ENCODE measurements at places on chromosomes 11 and 22.

DNA sequence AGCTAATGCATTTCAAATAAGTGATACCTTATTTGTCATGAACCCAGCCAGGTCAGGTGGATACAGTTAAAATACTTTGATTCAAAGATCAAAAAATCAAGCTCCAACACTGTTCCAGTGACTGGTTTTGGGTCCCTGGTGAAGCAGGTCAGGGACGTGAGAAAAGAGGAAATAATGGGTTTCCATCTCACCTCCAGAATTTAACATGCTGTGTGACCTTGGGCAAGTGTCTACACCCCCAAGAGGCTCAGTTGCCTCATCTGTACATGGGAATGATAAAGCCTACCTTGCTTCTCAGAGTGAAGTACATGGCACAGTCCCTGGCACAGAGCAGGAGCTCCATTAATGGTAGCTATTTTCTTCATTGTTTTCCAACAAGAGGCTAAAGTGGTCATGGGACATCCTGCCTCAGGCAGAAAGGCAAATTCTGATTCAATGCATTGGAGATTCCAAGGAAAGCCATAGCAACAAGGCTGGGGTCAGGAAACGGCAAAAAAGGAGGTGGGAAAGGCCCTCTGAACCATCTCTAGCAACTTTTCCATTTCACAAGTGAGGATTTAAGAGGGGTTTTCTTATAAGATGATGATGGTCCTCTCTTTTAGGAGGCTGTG lies 108.5 kb downstream of the CSNK2A3 start:
- DNase-seq = no peak

DNA sequence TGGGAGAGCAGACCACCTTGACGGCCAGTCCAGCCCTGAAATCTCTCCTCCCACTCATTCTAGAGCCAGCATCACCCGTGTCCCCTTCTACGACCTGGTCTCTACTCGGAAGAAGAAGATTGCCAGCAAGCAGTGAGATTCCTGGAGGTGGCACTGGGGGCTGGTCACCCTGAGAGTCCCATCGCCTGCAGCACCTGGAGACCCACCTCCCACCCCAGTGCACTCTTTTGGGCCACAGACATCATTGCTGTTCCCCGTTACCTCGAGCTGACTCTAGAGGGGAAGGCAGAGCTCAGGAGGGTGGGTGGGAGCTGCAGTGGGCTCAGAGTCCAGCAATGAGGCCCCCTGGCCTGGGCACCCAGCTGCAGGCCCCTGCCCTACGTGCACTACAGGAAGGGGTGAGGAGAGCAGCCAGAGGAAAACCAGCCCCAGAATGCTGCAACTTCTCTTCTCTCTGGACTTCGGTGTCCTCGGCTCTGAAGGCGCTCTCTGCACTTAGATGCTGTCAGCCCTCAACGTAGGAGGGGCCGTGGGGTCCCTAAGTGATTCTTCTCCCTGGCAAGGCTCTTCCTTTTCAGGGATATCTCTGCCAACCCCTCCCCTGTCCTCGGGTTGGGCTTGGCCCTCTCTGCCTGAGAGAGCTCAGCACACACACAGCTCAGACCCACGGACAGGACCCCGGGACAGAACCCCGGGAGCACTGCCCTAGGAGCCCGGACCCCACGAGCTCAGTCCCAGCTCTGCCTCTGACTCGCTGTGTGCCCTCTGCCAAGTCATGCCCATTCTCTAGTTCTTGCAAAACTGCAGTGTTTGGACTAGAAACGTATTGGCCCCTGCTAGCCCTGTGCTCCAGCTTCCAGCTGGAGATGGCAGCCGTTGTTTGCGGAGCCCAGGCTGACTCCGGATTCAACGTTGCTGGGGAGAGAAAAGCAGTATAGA lies 31.3 kb downstream of the CYTH4 start:
- DNase-seq = no peak

- no peak for DNase-seq
Observed at GRCh38 chr11:125944350-125945010, 1.4 kb upstream of the VSIG10L2 start.

GRCh38 chr11:17197431-17197898 lies 10.3 kb downstream of the PIK3C2A start:
- DNase-seq = no peak

- DNase-seq = peak; percentile 96
Observed at GRCh38 chr11:844693-845644, 2.3 kb downstream of the TSPAN4 start.

GRCh38 chr11:13962562-13963168 lies at the start of gene SPON1:
TSS of gene SPON1 (plus strand) at chr11:13962723. CDS start at chr11:13962905, 182 bp downstream.
- DNase-seq = peak; percentile 81

- no peak for DNase-seq
Observed at GRCh38 chr11:47570651-47571356, 5.4 kb downstream of the PTPMT1 start.

Measured in femur (tissue), 1 donor.